ENCODE measurements at places on chromosomes 3 and 15. TPM values are rescaled to one million over a fixed set of nuclear protein-coding genes. Genes with fewer than 3 reads are reported as not detected.

- H3K27ac ChIP-seq = no peak overlapping the region
- no peak for DNase-seq
- peaks cover 37% of the 10 kb centered on the region for H3K27me3 ChIP-seq
- H3K4me1 ChIP-seq = no peaks in the 10 kb centered on the region
- H3K4me3 ChIP-seq = no peak overlapping the region
- H3K36me3 ChIP-seq = no peaks in the 10 kb centered on the region
These were observed 204.8 kb upstream of the TOPAZ1 start for GRCh38 chr3:44036850-44037249.

AGTR1 gene
- not detected for total RNA-seq

- H3K4me3 ChIP-seq = no peak overlapping the region
- no peaks in the 10 kb centered on the region for H3K36me3 ChIP-seq
- no peaks in the 10 kb centered on the region for H3K4me1 ChIP-seq
- no peak overlapping the region for H3K27ac ChIP-seq
- DNase-seq = no peak
These were observed 29.6 kb downstream of the STAC start for GRCh38 chr3:36409862-36410261.

DNA sequence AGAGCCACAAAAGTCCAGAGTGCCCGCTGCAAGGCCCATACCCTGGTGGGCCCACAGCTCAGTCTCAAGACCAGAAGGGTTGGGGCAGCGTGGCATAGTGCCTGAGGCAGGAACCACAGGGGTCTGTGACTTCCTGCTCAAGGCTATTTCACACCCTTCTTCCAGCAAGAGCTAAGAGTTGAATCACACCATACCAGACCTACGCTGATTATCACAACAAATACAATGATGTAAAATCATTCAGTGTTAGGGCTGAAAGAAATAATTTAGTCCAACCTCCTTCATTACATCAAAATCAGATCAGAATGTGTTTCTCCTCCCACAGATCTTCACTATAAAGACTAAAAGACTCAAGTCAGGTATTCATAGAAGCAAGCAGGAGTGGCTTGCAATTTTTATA, 27.8 kb upstream of the ST8SIA2 start:
- no peak for DNase-seq
- H3K27ac ChIP-seq = no peak overlapping the region
- H3K36me3 ChIP-seq = no peaks in the 10 kb centered on the region
- no peaks in the 10 kb centered on the region for H3K4me1 ChIP-seq
- H3K4me3 ChIP-seq = no peak overlapping the region

- no peaks in the 10 kb centered on the region for H3K4me1 ChIP-seq
- peaks cover 15% of the 10 kb centered on the region for H3K27me3 ChIP-seq
- H3K27ac ChIP-seq = no peak overlapping the region
- no peaks in the 10 kb centered on the region for H3K36me3 ChIP-seq
These were observed 13.7 kb downstream of the TM4SF18 start for GRCh38 chr3:149319750-149320149.
